EL (cell line): ENCODE measurements at places on chromosomes 3 and 15.
A peak's percentile ranks its signal among the peaks of the same experiment; 100 is the strongest.

GRCh38 chr3:83622526-83622925 is 1336.3 kb upstream of the CADM2 start:
- DNase-seq = no peak

- peak; percentile 43 for DNase-seq
Measured at GRCh38 chr3:170523248-170523647, 62.6 kb downstream of the SLC7A14 start.

- DNase-seq = no peak
Measured at GRCh38 chr3:153889905-153890334, 231.3 kb upstream of the ARHGEF26 start.

DNA sequence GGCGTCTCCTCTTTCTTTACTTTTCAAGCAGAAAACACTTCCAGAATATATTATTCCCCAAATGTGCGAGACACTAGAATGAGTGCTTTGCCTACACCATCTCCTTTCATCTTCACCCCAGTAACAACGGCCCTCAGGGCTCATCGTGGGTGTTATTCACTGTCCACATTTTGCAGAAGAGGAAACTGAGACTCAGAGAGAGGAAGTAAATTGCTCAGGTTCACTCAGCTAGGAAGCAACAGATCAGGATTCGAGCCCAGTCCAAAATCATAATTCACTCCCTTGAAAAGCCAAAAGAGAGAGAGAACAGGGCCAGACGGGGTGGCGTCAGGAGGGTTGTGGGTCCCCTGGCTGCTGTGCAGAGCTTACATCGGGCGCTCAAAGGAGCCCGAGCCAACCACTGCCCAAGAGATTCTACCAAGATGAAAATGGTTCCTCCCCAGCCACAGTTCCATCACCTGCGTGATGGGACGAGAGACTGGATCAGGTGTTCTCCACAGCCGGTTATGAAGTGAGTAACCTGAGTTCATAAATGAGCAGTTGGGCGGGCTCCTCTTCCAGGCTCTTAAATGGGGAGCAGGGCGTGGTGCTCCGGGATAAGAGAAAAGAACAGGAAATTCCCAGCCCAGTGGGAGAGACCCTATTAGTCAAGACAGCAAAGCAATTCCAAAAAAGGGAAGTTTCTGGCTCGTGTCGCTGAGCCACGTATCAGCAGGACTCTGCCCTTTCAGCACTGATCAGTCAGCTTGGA is 48.6 kb upstream of the FLNB start:
- DNase-seq = no peak
